ENCODE measurements at places on chromosomes 11 and 22.

DNA sequence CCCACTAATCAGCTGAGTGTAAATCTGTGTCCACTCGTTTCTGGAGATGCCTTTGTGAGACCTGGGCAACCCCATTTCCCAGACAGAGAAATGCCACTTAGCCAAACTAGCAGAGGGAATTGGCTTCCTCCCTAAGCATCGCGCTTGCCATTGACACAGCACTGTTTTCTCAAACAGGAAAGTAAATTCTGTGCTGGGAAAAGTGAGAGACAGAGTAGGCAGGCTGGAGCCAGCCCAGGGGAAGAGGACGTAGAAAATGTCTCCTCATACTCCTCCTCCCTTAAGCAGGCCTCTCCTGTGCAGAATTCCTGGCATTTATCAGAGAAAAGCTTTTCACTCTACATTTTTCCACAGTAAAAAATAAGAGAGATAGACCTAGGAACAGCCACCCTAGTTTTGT is 99.1 kb upstream of the AMOTL1 start:
- no peak for DNase-seq

DNA sequence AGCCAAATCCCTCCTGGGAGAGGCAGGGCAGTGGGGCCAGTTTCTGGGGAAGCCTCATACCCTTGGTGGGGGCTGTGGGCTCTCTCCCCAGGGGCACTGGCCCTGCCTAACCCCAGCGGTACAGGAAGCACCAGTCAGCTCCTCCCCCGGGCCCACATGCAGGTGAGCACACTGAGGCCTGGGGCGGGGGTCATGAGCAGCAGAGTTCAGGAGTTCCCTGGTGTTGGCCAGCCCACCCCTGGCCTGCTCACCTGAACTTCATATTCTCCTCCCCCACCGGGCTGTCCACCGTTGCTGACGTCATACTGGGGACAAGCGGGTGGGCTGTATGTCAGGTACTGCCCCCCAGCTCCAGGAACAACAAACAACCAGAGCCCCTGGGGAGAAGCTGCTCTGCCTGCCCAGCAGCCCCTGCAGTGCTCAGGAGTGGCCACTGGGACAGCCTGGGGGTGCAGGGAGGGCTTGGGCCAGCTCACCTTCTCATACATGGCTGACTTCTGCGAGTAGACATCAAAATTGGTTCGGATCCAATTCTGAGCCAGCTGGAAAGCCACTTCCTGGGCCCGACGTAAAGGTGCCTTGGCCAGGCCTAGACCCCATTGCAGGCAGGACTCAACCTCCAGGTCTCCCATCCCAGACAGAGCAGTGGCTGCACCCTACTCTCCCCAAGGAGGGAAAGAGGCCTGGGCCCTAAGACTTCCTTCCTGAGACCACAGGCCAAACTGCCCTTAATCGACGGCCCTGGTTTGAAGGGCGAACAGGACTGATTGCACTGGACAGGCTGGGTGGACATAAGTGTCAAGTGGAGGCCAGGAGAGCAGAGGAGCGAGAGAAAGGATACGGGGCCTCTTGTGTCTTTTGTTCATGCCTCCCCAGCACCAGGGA is 20.8 kb downstream of the TREH start:
- DNase-seq: no peak

DNA sequence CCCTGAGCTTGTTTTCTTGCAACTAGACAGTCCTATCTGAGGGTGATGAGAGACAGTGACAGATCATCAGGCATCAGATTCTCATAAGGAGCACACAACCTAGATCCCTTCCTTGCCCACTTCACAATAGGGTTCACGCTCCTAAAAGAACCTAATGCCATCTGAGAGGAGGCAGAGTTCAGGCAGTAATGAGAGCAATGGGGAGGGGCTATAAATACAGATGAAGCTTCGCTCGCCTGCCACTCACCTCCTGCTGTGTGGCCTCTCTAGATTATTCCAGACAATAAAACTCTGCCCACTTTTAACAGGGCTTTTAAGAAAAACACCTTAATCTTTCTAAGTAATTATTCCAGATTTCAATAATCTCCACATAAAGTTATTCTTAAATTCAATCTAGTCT is 43.9 kb upstream of the PAK1 start:
- DNase-seq: no peak

DNA sequence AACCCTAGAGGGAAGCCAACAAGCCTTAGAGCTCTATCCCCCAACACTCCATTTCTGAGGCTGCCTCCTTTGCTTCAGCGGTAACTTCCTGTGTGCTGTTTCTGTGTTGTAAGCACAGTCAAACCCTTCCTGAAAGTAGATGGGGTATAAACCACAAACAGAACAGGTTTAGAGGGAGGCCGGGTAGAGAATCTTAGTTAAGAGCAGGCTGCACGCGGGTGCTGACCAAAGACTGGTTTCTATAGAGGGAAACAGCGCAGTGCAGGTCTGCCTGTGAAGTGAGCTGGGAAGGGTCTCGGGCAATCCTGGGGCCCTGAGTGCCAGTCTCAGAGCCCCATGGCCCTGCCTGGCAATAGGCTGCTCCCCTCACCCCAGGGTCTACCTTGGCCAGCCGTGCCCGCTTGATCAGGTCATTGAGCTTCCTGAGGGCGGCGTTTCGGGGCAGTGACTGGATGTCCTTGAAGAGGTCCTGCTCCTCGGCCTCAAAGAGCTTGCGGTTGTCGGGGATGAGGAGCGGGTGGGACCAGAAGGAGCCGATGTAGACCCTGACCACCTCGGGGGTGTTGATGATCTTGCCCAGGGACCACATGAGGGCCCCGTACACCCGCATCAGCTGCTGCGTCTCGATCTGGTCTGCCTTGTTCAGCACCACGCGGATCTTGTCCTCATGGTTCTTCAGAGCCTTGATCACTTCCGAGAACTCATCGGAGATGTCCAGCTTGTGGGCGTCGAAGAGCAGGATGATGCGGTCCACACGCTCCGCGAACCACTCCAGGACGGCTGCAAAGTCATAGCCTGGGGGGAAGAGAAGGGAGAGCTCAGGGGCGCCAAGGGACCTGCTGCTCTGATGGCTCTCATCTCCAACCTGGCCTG is 15.3 kb upstream of the CDC42BPG start:
- DNase-seq: peak; percentile 60

- peak; percentile 73 for DNase-seq
Measured at GRCh38 chr11:44575288-44575672, 9.8 kb downstream of the CD82 start.

- no peak for DNase-seq
Measured at GRCh38 chr11:70397336-70397982, 870 bp upstream of the CTTN start.

GRCh38 chr22:31977141-31977841 is 33.0 kb downstream of the YWHAH start:
- DNase-seq: peak; percentile 85

DNA sequence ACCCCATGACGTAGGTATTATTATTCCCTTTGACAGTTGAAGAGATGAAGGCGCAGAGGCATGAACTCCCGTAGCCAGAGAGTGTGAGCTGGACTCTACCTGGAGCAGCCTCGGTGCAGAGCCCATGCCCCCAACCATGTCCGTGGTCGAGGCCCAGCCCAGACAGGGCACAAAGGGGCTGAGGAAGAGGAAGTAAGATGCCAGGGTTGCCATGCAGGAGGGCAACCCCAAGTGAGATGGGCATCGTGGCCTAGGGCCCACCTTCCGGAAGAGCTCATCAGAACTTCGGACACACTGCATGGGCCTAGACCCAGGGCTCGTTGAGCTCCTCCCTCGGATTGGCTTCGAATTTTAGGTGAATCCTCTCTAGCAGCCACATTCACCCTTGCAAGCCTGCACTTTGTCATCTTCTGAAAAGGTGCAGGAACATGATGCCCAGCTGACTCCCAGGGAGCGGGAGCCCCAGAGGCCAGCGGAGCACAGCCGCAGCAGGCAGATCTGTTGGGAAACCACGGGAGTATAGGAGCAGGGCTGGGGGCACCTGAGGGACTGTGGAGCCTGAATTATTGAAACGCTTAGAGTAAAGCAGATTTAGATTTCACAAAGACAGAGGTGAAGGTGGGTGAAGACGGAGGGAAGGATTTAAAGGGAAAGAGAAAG is 29.0 kb upstream of the JAM3 start:
- DNase-seq: no peak

DNA sequence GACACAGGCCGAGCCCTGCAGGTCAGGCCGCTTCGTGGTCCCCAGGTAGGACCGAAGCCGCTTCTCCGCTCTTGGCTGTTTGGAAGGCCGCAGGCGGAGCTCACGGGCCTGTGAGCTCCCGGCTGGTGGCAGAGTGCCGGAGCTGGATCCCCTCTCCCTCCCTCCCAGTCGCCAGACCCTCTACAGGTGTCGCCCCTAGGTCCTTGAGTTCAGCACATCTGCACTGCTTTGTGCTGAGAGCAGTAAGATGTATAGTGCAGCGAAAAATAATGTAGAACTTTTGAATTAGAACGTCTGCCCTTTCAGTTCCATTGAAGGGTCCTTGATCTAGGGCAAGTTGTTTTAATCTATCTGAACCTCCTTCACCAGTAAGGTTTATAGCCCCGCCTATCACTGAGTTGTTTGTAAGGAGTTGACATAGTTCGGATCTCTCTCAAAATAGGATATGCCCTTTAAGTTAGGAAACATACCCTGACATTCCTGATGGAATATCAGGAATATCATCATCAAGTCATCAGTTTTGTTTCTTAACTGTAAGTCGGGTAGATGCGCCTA is 419 bp downstream of the ANKRD49 start:
- no peak for DNase-seq

GRCh38 chr11:82261367-82261766 is 472.3 kb downstream of the FAM181B start:
- no peak for DNase-seq

DNA sequence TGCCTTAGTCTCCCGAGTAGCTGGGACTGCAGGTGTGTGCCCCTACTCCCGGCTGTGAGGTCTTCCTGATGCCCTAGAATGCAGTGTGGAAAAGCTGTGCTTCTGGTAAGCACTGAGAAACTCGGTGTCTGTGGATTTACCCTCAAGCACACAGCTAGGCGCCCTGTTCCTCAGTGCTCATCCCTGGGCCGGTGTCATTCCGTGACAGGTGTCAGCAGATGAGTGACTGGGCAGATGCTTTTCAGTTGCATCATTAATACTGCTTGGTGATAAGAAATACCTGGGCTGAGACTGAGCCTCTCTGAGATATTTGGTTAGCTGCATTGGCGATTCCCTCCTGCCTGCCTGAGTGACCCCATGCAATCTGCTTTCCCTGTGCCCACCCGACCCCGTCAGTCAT is 21.8 kb downstream of the FAM118A start:
- no peak for DNase-seq

- no peak for DNase-seq
Measured at GRCh38 chr11:16403448-16403803, 47.1 kb upstream of the SOX6 start.

DNA sequence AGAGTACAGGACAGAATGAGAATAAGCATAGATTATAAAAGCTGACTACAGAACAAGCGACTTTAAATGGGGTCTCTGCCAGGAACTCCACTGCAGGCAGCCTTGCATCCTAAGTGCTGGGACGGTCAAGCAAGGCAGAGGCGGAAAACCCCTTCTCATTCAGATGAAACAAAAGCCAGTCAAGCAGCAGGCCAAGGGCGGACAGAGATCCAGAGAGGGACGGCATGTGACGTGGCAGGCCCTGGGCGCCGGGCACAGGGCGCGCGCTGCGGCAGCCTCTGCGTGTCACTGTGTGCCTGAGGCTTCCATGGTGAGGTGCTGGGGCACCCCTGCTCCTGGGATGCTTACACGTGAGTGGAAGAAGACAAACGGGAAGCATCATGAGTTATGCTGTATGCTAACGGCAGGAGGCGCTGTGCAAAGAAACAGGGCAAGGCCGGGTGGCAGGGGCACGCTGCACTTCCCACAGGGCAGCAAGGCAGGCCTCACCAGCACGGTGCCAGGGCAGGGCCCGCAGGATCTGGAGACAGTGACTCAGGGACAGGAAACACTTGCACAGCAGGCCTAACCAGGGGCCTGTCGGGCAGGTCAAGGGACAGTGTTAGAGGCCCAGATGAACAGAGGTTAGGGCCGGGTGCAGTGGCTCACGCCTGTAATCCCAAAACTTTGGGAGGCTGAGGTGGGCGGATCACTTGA is 6.2 kb downstream of the TOLLIP start:
- DNase-seq: no peak

DNA sequence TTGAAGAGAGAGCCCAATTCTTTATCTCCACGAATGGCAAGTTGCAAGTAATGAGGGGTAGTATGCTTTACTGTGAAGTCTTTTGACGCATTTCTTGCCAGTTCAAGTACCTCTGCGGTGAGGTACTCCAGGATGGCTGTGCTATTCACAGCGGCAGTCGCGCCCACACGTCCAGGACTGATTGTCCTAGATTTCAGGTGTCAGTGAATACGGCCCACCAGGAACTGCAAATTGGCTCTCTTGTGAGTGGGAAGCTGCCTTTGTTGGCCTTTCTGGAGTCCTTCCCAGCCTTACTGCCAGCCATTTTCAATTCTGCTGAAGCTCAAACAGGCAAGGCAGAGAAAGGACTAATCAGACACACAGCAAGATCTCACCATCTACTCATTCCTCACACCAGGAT is 8.5 kb downstream of the PPFIA1 start:
- DNase-seq: no peak

- no peak for DNase-seq
Measured at GRCh38 chr11:119341222-119342022, 739 bp upstream of the C1QTNF5 start.

- no peak for DNase-seq
Measured at GRCh38 chr11:132639986-132640385, 892.3 kb downstream of the OPCML start.

DNA sequence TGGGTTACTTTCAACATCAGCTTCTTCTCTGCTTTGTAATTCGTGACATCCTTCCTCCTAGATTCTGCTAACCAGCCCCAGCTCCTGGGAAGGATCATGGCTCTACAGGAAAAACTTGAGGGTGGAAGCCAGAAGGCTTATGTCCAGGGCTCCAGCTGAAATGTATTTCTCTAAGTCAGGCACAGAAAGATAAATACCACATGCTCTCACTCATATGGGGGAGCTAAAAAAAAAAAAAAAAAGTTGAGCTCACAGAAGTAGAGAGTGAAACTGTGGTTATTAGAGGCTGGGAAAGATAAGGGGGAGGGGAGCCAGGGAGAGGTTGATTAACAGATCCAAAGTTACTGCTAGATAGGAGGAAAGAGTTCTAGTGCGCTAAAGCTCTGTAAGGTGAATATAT is 74.9 kb downstream of the DSCAML1 start:
- no peak for DNase-seq

- no peak for DNase-seq
Measured at GRCh38 chr11:75591371-75591770, 29.3 kb downstream of the SERPINH1 start.

All from stimulated activated CD4-positive, alpha-beta T cell treated with anti-CD3 and anti-CD28 coated beads, Interleukin-12 subunit alpha, Interleukin-12 subunit beta, amount 100 ng/mL, for 24 hours (primary cell).